ENCODE measurements at places on chromosomes 4 and X. TPM values are rescaled to one million over a fixed set of nuclear protein-coding genes. Genes with fewer than 3 reads are reported as not detected.

HPSE gene
- 0.33 TPM for total RNA-seq

GRCh38 chrX:15334561-15334960, 762 bp downstream of the PIGA start:
- H3K4me3 ChIP-seq: peak overlapping the region; percentile 88
- H3K27ac ChIP-seq: peak overlapping the region; percentile 88
- peaks cover 14% of the 10 kb centered on the region for H3K4me1 ChIP-seq
- peaks cover 25% of the 10 kb centered on the region for H3K36me3 ChIP-seq

DNA sequence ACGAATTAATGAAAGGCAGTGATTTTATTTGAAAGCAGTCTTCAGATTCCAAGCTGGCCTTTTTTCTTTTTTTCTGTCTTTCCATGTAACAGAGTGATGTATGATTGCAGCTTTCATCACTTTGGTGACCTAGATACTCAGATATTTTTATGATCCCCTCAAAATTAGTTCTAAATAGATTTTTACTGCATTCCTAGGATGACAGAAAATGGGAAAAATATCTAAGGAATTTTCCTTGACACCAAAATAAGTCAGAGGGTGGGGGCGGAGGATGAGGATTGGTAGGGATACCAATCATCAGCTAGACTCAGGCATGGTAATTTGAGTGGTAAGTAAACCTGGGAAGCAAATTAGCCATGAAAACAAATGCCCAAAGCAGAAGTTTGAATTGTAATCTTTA, 11.9 kb upstream of the HMGB2 start:
- H3K36me3 ChIP-seq: no peaks in the 10 kb centered on the region
- H3K4me1 ChIP-seq: no peaks in the 10 kb centered on the region
- no peak overlapping the region for H3K4me3 ChIP-seq
- no peak for DNase-seq
- no peaks in the 10 kb centered on the region for H3K27me3 ChIP-seq

- H3K4me1 ChIP-seq: peaks cover 29% of the 10 kb centered on the region
- no peak for DNase-seq
- peak overlapping the region; percentile 87 for H3K27ac ChIP-seq
- peak overlapping the region; percentile 48 for H3K4me3 ChIP-seq
- no peaks in the 10 kb centered on the region for H3K27me3 ChIP-seq
Observed at GRCh38 chrX:18886005-18886343, 97.9 kb downstream of the PHKA2 start.

- no peak overlapping the region for H3K4me3 ChIP-seq
- H3K27me3 ChIP-seq: no peaks in the 10 kb centered on the region
- H3K4me1 ChIP-seq: no peaks in the 10 kb centered on the region
- DNase-seq: no peak
- no peaks in the 10 kb centered on the region for H3K36me3 ChIP-seq
Observed at GRCh38 chr4:47494124-47494430, 9.0 kb downstream of the ATP10D start.

GRCh38 chr4:55237839-55238238, 108.2 kb upstream of the SRD5A3 start:
- H3K4me3 ChIP-seq: no peak overlapping the region
- H3K36me3 ChIP-seq: no peaks in the 10 kb centered on the region
- H3K27me3 ChIP-seq: no peaks in the 10 kb centered on the region
- H3K27ac ChIP-seq: no peak overlapping the region
- H3K4me1 ChIP-seq: no peaks in the 10 kb centered on the region

All from heart right ventricle (tissue), 16 donors.